ENCODE measurements at places on chromosomes 5 and 9.
A peak's percentile ranks its signal among the peaks of the same experiment; 100 is the strongest.

GRCh38 chr9:109887079-109887478 lies 107.1 kb downstream of the PALM2AKAP2 start:
- no peak for DNase-seq

GRCh38 chr5:67512758-67513157 lies 316.2 kb upstream of the CD180 start:
- DNase-seq, result no peak

DNA sequence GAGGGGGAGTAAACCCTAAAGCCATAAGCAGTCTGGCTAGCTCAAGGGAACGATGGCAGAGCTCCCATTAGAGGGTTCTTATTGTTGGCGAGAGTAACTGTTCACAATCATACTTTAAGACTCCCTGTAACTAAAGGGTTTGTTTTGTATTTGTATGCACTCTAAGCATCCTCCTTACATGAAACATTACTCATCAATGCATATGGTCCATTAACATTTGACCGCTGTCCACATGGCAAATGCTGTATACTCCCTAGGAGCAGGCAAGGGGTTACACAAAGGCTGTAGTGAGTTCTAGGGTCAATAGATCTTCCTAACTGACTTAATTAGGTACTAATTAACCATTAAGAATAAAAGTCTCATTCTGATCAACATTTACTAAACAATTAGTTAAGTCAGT lies 95.3 kb upstream of the MRPS30 start:
- DNase-seq, result no peak

DNA sequence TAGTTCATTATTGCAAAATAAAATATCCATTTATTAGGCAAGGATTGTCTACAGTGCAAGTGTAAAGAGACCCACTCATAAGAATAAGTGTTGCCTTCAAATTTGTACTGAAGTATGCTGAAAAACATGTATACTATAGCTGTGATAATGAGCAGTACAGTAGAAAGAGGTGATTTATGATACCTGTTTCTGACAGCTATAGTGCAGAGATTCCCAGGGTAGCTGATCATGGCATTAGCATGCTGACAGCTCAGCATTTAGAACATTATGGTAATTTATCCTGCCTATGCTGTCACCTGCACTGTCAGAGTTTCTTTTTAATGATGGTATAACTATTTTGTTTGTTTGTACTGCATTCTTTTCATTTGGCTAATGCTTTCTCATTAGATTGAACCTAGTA lies 177.6 kb upstream of the TLX3 start:
- DNase-seq, result no peak

- DNase-seq, result no peak
Measured at GRCh38 chr5:173968154-173968797, 20.7 kb upstream of the C5orf47 start.

DNA sequence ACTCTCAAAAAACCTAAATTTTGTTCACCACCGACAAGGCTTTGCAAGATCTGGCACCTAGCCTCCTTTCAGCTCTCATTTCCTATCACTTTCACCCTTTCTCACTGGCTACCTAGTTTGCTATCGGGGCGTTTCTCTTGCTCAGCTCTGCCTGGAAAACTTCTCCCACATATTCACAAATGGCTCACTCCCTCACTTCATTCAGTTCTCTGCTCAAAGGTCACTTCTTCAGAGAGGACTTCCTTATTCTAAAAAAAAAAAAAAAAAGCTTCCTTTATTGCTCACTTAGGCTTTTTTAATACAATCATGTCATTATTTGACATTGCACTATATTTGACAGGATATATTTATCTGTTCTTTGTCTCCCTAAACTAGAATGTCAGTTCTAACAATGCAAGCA lies 2.1 kb upstream of the SLC25A46 start:
- no peak for DNase-seq

DNA sequence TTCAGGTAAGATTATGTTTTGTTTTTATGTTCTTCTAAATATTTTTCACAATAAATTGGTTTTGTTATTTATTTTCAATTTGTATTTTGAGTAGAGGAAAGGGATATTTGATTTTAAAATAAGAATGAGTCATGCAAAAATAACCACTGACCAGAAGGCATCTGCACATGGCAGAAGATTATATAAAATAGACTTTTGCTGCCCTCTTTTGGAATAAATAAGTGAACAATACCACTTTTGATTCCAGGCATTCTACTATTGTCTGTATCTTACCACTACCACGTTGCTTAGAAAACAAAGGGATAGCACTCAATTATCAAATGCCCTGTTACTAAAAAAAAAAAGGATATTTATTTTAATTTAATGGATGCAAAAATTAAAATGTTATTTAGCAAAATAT lies 227.3 kb upstream of the ITGA1 start:
- no peak for DNase-seq

DNA sequence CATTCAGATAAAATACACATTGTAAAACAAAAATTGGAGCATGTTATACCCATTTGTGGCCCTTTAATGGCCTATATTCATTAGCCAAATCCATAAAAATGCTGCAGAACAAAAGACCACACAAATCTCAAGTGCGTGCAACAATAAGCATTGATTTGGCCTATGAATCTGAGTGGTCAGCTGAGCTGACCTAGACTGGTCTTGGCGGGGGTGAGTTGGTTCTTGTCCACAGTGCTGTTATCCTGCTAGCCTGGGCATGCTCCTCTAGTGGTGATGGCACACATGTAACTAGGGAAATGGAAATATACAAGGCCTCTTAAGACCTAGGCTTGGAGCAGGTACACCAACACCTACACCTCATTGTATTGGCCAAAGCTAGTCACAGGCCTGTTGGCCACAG lies 122.2 kb upstream of the TBCA start:
- DNase-seq, result no peak

GRCh38 chr5:10702911-10703491 lies 58.0 kb downstream of the DAP start:
- no peak for DNase-seq

DNA sequence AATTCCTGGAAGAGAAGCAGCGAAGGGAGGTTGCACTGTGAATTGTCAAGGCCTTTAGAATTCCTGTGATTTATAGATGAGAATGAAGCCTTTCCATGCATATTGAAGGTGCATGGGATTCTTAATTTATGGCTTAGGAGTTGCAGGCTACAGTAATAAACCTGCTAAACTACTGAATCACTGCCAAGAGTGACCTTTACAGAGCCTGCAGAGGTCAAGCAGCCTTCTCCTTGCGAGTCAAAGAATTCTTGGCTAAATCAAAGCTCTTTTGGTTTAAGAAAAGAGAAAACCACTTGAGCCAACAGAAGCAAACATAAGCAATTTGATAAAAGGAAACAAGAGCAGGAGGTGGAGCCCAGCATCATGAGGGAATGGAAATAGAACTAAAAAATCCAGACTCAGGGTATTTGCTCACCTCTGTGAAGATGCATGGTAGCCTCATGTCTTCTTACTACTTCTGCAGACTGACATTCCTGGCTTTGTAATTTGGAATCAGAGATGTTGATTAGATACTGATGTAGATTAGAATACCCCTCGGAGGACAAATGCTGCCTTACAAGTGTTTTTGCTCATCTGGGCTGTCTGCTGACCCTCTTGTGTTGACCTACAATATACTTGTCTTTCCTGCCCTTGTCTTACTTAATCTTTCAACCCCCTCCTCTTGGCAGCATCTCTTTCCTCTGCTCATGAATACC lies 90.3 kb upstream of the IFNK start:
- DNase-seq, result no peak

- DNase-seq, result no peak
Measured at GRCh38 chr5:138951986-138952735, 77.0 kb upstream of the LRRTM2 start.

GRCh38 chr5:104612005-104612404 lies 1049.4 kb upstream of the NUDT12 start:
- no peak for DNase-seq

DNA sequence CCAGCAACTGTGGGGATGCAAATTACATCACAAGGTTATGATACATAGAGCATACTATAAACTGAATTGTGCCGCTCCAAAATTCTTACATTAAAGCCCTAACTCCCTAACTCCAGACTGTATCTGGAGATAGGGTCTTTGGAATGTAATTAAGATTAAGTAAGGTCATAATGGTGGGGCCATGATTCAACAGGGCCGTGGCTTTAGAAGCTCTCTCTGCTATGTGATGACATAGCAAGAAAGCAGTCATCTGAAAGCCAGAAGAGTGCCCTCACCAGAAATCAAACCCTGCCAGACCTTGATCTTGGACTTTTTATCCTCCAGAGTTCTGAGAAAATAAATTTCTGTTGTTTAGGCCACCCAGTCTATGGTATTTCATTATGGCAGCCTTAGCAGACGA lies 123.9 kb downstream of the FBXL17 start:
- no peak for DNase-seq

- DNase-seq, result no peak
Measured at GRCh38 chr5:123976379-123977033, 464.5 kb downstream of the CSNK1G3 start.

GRCh38 chr9:91376239-91376638 lies 14.5 kb upstream of the AUH start:
- no peak for DNase-seq

DNA sequence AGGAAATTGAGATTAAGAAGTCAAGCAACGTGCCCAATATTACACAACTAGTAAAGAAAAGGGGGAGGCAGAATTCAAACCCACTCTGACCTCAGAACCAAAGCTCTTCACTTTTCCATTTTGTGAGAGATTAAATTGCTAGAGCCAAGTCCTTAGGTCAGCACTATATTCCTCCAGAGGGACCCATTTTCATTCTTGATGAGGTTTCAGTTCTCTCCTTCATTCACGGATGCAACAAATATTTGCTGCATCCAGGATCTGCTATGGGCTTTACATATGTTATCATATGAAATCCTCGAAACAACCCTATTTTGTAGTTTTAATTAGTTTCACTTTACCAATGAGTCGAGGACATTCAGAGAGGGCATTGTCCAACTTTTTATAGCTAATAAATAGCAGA lies 239.2 kb downstream of the EFNA5 start:
- DNase-seq, result no peak

DNA sequence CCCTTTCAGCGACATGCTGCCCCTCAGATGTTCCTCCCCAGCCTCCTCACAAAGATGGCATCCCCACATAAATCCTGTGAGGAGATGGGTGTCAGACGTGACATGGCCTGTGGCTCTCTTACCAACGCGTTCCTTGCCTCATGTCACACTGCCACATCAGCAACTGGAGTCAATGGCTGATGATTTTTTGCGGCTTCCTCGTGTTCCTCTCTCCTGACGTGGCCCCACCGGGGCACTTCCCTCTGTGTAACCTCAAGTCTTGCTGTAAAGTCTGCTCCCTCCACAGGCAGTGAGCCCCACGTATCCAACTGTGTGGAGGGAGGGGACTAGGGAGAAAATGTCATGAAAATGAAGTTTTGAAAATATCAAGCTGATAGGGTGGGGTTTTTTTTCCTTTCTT lies 53.2 kb upstream of the SHISAL2B start:
- no peak for DNase-seq

DNA sequence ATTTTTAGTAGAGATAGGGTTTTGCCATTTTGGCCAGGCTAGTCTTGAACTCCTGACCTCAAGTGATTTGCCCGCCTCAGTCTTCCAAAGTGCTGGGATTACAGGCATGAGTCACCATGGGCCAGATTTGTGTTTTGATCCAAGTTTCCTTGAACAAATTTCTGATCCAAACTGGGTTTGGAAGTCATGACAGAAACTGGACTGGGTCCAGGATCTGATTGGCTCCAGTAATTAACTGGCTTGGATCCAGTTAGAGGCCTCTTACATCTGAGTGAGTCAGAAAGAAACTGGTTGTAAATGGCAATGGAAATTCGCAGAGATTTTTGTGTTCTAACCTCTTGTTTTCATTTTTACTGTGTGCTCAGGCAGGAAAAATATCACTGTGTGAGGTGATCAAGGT lies 141.6 kb downstream of the SLC25A46 start:
- DNase-seq, result peak; percentile 48

DNA sequence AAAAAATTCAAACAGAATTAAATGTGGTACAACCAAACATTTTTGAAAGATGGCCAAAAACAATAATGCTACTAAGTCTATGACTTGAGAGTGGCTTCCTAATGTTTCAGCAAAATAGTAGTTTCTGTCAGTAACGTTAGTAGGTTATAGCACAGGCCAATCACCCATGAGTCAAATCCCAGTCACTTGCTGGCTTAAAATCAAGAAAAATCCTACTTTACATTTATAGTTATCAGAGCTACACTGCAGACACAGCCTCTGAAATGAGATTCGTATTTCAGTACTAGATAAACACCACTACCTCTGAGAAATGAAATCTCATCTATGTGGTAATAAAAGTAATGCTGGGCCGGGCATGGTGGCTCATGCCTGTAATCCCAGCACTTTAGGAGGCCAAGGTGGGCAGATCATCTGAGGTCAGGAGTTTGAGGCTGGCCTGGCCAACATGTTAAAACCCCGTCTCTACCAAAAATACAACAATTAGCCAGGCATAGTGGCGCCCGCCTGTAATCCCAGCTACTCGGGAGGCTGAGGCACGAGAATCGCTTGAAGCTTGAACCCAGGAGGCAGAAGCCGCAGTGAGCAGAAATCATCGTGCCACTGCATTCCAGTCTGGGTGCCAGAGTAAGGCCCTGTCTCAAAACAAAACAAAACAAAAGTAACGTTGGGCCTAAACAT lies 6.1 kb downstream of the ZDHHC21 start:
- DNase-seq, result peak; percentile 51

GRCh38 chr5:161630948-161631347 lies 54.6 kb upstream of the GABRA6 start:
- DNase-seq, result no peak

DNA sequence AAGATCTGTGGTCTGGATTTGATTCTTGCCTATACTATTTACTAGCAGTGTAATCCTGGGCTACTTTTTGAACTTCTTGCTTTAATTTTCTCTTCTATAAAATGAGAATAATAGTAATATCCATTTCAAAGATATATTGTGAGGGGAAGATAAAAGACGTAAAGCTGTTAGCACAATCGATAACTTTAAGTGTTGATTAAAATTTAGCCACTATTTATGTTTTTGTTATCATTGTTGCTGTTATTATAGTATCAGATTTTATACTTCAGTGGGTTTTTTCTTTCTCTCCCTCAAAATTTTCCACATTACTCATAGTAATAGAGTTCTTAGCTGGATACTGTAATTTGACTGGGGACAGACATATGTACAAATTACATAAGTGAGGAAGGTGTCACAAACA lies 42.0 kb downstream of the STX17 start:
- DNase-seq, result no peak

- no peak for DNase-seq
Measured at GRCh38 chr9:84129529-84129928, 148.9 kb downstream of the RMI1 start.

GRCh38 chr5:95850391-95850894 lies 27.9 kb upstream of the GLRX start:
- no peak for DNase-seq

DNA sequence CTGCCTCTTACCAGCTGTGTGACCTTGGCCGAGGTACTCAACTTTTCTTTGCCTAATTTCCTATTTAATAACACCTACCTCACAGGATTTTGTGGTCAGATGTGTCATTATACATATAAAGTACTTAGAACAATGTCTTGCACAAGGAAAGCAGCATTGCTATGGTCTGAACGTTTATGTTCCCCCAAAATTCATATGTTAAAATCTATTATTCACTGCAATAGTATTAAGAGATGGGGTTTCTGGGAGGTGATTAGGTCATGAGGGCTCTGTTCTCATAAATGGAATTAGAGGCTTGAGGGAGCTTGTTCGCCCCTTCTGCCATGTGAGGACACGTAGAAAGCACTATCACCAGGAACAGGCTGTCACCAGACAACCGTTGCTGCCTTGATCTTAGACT lies 10.9 kb upstream of the RNF145 start:
- DNase-seq, result no peak

All from HS-27A (cell line).